ENCODE measurements at places on chromosomes 12 and 14. TPM values are rescaled to one million over a fixed set of nuclear protein-coding genes. Genes with fewer than 3 reads are reported as not detected.
A peak's percentile ranks its signal among the peaks of the same experiment; 100 is the strongest.

- DNase-seq: peak; percentile 33
These were observed 40.9 kb upstream of the SMUG1 start for GRCh38 chr12:54229624-54230212.

GRCh38 chr14:73145371-73145770 is 9.1 kb downstream of the PSEN1 start:
- DNase-seq: no peak

DNA sequence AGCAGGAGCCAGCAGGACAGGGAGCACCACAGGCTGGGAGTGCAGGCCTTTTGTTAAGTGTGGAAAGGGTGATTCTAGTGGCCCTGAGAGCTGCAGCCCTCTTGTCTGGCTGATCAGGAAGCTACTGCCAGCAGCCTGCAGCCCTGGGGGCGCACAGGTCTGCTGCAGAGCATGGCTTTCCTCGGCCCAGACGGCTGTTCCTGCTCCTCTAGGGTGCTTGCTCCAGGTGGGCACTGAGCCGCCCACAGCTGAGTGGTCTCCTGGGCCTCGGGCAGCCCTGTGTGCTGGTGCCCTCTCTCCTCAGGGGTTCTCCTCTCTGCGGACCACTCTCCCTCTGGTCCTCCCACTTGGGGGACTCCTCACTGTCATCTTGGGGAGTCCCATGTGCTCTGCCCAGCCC is 18.9 kb downstream of the CCDC88C start:
- no peak for DNase-seq

DNA sequence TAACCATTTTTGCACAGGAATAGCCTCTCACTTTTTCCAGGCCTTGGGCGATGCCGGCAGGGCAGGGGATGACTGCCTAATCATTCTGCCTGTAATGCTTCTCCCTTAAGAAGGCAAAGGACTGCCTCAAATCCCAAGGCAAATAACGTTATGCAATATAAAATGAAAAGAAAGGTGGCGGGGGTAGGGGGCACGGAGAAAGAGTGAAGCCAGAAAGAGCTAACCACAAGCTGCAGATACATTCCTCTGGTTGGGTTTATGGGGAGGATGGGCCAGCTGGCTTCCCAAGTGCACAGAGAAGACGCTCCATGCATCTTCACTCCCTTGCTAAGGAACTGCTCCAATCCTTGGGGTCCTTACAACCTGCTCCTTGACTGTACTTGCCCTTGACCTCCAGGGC is 229.5 kb downstream of the FOXN3 start:
- no peak for DNase-seq

- no peak for DNase-seq
These were observed 601.8 kb upstream of the ATXN7L3B start for GRCh38 chr12:73935817-73936216.

DNA sequence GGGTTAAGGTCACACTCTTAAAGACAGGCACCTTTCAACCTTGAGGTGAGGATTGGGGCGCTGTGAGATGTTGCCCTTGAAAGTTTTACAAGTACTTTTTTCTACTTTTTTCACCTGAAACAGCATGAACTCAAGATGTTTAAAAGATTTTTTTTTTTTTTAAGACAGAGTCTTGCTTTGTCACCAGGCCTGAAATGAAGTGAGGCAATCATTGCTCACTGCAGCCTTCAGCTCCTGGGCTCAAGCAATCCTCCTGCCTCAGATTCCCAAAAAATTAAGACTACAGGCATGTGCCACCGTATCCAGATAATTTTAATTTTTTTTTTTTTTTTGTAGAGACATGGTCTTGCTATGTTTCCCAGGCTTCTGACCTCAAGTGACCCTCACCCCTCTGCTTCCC is 243.9 kb downstream of the DIO2 start:
- no peak for DNase-seq

GRCh38 chr12:123491481-123491880 is 33.5 kb downstream of the SNRNP35 start:
- DNase-seq: no peak

DNA sequence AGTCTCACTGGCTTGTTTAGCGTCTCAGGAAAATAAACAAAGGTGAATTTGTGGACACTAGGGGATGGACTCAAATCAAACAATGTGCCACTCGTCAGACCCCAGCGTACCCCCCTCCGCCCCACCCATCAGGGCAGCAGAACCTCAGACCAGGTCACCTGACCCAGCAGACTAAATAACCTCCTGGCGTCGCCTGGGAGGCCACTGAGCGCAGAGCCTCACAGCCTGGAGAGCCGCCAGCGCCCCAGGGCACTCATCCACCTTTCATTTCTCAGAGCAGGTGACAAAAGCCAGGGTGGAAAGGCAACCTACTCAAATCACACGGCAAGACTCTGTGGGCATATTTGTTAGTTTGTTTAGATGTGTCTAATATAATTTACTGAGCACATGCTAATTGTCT is 100.9 kb downstream of the DICER1 start:
- DNase-seq: no peak

MYH7 gene
- total RNA-seq: not detected

GRCh38 chr12:71639341-71639760 is 24.3 kb downstream of the ZFC3H1 start:
- DNase-seq: no peak

All from PC-9 (cell line).